Tongue (tissue), 3 donors: ENCODE measurements at places on chromosomes 1 and 21. TPM values are rescaled to one million over a fixed set of nuclear protein-coding genes. Genes with fewer than 3 reads are reported as not detected.

DNA sequence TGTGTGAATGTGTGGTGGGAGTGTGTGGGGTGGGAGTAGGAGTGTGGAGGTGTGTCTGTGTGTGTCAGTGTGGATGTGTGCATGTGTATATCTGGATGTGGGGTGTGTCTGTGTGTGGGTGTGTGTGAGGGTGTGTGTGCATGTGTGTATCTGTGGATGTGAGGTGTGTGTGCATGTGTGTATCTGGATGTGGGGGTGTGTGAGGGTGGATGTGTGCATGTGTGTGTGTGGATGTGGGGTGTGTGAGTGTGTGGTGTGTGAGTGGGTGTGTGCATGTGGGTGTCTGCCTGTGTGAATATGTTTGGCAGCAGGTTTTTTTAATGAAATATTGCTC, 106.1 kb downstream of the PDE9A start:
- DNase-seq: no peak

- no peak for DNase-seq
Measured at GRCh38 chr1:153417136-153417888, 992 bp downstream of the S100A7A start.

- no peak for DNase-seq
Measured at GRCh38 chr1:43870306-43870705, 63.3 kb upstream of the ARTN start.

DNA sequence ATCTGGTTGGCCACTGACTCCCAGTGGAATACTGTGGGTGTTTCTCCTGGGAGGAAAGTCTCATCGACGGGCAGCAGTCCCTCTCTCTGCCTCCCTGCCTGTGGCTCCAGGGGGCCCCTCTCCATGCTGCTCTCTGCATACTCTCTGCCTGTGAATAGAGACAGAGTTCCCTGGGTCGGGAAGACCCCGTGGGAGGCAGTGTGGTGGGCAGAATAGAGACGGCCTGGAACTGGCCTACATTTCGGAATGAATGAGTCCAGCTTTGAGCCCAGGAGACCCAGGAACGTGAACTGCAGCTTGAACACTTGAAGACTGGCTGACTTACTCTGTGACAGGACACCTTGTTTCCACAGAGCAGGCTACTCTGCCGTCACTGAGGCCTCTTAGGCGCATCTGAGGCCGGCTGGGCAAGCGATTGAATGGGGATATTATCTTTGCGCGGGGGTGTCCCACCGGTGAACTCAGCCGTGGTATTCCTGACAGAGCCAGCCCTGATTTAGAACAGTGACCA, 64.0 kb downstream of the KIF21B start:
- DNase-seq: peak; percentile 54

- no peak for DNase-seq
Measured at GRCh38 chr1:84163123-84163931, 19.3 kb downstream of the PRKACB start.

DNA sequence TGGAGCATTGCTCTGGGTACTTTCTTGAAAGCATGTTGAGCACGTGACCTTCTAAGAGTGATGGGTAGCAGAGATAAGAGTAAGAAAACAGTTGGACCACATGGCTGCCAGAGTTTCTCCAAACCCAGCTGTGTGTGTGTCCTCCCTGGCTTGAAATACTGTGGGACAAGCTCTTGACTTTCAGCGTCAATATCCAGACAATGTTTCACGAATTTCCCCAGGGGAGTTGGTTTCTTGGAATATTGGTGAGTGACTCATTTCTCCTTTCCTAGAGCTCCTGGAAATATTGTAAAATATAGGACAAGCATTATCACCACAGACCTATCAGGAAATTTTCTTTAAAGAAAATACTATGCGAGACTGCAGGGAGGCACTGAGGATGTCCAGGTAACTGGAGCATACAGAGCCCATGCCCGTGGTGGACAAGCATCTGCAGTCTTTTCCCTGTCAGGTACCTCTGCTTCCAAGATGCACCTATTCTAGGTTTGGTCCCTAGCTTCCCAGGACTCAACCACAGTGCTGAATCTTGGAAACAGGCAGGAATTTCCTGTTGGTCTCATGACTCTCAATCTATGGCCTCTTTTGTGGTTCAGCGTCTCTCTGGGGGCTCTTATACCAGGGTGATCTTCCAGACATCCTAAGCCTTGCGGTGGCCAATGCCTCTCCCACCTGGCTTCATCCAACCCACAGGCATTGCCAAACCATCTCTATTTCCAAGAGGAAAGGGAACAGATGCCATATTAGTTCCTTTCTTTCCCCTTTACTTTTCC, 67.4 kb downstream of the KCNJ6 start:
- no peak for DNase-seq

- no peak for DNase-seq
Measured at GRCh38 chr21:36695671-36696389, 3.1 kb upstream of the SIM2 start.

- DNase-seq: no peak
Measured at GRCh38 chr1:7576946-7577657, 194.0 kb upstream of the VAMP3 start.

- no peak for DNase-seq
Measured at GRCh38 chr21:42654179-42654912, 925 bp downstream of the PDE9A start.

DNA sequence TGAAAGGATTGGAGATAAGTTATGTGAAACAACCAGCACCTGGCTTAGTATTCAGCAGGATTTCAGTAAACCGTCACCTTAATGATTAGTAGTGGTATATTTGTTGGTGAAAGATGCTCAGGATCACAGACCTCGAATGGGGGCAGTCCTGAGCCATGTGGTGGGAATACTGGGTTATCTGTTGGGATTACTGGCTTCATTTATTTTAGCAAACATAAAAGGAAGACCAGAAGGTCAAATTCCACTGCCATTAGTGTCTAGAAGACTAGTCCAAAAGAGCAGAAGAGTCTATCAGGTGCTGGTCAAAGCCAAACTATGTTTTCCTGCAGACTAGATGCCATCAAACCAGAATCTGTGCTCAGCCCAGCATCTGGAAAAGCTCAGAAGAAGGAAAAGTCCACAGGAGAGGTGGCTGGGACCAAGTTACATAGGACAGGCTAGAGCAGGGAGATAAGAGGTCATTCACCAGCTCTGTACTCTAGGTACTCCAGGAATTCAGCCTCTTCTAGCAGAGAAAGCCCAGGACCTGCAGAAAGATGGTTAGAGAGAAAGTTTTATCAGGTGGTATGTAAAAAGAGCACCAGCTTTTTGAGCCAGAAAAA, 343.4 kb downstream of the PLPP3 start:
- no peak for DNase-seq

- DNase-seq: peak; percentile 35
Measured at GRCh38 chr1:117237726-117238381, 27.1 kb upstream of the VTCN1 start.

DNA sequence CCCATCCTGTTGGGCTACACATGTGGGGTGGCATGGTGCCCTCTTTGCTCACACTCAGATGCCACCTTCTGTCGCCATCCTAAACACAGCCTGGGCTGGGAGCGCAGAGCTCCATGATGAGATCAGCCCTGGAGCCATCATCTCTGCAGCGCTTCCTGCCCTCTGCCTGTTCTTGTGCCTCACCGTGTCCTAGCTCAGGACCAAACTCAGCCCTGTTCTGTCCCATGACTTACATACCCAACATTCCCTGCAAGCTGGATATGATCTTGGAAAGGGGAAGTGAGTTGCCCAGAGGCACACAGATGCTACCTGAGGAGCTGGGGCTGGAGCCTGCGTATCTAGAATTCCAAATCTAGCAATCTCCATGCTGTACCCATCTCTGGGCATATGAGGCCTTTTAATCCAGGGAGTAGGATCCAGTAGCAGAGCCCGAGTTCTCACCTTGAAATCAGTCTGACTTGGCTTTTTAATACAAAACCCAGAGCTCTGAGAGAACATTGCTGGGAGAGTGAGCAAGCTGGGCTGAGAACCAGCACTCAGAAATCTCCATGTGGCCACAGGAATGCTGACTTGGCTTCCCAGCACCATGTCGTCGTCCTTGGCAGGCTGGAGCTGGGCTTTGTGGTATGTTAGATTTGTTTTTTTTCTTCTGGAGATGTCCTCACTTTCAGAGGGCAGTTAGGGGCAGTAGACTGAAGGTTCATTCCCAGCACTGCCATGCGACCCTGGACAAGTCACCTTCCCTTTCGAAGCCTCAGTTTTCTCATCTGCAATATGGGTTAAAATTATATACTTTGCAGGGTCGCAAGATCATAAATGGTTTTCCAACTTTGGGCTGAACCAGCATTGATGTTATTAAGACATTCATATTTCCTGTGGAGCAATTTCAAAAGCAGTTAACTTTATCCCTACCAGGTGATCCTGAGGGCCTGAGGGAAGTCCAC, 2.6 kb downstream of the ALPL start:
- DNase-seq: peak; percentile 54

DNA sequence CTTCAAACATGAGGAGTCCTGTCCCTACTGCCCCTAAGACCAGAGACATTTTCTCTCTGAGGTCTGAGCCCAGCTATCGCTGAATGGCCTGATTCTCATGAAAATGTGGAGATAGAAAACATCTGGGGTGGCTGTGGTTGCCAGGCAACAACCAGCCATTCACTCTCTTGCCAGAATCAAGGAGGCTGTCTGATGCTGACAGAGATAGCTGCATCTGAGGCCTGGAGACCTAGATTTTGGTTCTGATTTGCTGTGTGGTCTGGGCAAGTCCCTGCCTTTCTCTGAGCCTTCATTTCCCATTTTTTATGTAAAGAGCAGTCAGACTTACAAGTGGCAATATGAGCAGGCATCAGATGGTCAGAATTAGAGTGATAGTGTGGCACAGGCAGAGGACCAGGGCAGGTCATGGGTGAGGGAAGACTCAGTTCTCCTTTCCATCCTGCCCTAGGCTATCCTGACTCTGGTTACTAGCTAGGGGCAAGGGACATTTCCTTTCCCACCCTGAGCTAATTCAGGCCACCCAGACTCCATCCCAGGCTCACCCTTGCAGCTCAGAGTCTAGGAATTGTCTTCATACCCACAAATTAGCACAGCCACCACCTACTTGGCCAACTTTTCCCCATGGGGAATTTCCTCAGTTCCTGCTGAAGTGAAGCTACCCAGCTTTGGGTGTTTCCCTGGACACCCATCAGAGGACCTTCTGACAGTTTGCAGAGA, 20.0 kb upstream of the RNF19B start:
- no peak for DNase-seq

- no peak for DNase-seq
Measured at GRCh38 chr1:100423832-100424337, 71.6 kb downstream of the CDC14A start.

DNA sequence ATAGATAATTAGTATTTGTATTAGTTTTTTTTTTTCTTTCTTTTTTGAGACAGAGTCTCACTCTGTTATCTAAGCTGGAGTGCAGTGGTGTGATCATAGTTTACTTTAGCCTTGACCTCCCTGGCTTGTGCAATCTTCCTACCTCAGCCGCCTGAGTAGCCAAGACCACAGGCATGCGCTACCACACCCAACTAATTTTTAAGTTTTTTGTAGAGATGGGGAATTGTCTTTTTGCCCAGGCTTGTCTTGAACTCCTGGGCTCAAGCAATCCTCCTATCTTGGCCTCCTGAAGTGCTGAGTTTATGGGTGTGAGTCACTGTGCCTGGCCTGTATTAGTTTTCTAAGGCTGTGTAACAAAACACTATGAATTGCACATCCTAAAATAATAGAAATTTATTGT, 58.3 kb downstream of the MSH4 start:
- DNase-seq: no peak

- no peak for DNase-seq
Measured at GRCh38 chr1:236451796-236452373, 57.8 kb downstream of the EDARADD start.

- no peak for DNase-seq
Measured at GRCh38 chr1:157882580-157882979, 41.0 kb upstream of the CD5L start.

DNA sequence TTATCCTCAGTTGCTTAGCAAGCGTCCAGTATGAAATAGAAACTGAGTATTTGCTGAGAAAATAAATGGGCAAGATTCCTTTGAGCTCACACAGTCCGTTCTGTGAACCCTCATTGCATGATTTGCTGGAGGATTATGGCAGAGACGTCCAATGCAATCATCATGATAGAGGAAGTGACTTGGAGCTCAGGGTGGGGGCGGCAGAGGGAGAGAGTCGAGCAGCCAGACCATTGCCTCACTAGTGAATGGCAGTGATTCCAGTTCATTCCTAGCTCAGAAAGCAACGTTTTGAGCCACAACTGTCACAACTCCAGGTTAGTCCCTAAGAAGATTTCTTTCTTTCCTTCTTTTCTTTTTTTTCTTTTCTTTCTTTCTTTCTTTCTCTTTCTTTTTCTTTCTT, 27.5 kb upstream of the COL9A2 start:
- DNase-seq: peak; percentile 5

DNA sequence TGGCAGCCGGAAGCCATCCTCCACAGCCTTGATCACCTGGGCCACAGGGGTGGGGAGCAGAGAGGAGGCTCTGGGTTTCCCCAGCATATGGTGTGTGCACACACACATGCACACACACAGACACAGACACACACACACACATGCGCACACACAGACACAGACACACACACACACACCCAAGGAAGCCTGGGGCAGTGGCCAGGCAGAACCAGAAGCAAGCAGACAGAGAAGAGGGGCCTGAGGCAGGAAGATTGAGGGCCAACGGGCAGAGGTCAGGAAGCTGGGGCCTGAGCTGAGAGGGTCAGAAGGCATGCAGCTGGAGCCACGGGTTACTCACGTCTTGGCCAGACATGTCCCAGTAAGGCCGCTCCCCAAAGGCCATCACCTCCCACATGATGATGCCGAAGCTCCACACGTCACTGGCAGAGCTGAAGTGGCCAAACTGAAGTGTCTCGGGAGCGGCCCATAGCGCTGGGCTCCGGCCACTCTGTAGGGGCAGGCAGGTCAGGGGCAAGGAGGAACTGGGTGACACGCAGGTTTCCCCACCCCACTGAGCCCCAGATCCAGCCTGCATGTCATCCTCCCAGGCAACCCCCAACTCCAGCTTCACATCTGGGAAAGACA, 27.4 kb downstream of the CDCA8 start:
- DNase-seq: no peak

GRCh38 chr1:116572099-116572498, 1.3 kb upstream of the CD58 start:
- no peak for DNase-seq

GRCh38 chr1:26583646-26584485, 54.3 kb downstream of the RPS6KA1 start:
- DNase-seq: no peak

DNA sequence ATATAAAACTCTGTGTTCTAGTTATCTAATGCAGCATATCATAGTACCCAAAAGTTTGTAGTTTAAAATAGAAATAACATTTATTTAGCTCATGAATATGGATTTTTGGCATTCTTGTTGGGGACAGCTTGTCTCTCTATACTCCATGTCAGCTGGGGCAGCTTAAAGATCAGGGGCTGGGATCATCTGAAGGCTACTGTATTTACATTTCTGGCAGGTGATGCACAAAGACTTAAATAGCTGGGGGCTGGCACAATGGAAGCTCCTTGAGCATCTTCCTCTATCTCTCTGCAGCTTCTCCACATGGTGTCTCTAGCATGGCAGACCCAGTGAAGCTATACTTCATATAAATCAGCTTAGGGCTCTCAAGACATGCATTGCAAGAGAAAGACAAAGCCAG, 55.6 kb upstream of the DAB1 start:
- no peak for DNase-seq

GRCh38 chr21:42691901-42692559, 38.6 kb downstream of the PDE9A start:
- no peak for DNase-seq

Gene ANKRD35
- total RNA-seq: 13.1 TPM

Gene ZFP69B
- total RNA-seq: 1.5 TPM

Gene RAB7B
- 10.7 TPM for total RNA-seq

Gene NHLH1
- total RNA-seq: not detected

Gene HMCN1
- 24.7 TPM for total RNA-seq

Gene KIRREL1
- total RNA-seq: 46.2 TPM

Gene ST7L
- total RNA-seq: 38.3 TPM

Gene PLA2G2C
- not detected for total RNA-seq

Gene KRTAP11-1
- not detected for total RNA-seq

Gene RORC
- total RNA-seq: 13.7 TPM
